OCI-LY7 (cell line): ENCODE measurements at places on chromosomes 6 and 20.

GRCh38 chr6:11427723-11428245 is 109.8 kb upstream of the TMEM170B start:
- no peak for DNase-seq

DNA sequence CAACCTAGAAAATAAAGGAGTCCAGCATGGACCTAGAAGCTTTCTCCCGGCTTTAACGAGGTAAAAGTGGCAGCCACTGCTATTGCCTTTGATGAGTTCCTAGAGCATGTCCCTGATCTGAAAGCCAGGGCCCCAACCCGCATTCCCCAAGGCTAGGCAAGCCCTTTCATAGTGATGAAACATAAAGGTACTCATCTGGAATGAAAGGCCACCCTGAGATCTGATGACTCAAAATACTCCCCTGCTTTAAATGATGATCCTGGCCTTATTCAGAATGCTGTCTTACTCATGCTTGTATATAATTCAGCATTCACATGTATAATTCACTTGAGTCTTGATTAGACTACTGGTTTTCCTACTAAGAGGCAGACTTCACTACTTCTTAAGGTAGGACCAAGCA is 21.3 kb downstream of the TTPAL start:
- no peak for DNase-seq

GRCh38 chr6:22800451-22800850 is 231.1 kb downstream of the HDGFL1 start:
- DNase-seq: no peak

GRCh38 chr6:138176652-138177232 is 15.0 kb downstream of the ARFGEF3 start:
- DNase-seq: no peak

DNA sequence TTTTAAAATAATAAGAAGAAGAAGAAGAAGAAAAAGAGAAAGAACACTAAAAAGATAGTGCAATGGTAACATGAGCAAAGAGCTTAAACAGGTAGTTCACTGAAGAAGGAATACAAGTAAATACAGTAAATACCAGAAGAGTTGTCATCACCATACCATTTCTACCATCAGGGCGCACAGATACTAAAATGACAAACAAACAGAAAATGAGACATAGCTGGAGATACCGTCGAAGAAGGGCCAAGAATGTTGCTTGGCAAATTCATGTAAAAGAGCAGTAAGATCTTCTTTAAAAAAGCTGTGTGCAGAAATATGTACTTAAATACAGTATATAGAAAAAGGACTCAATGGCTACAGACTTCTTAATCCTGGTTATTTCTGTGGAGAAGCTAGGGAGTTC is 20.7 kb upstream of the TFAP2C start:
- DNase-seq: no peak

DNA sequence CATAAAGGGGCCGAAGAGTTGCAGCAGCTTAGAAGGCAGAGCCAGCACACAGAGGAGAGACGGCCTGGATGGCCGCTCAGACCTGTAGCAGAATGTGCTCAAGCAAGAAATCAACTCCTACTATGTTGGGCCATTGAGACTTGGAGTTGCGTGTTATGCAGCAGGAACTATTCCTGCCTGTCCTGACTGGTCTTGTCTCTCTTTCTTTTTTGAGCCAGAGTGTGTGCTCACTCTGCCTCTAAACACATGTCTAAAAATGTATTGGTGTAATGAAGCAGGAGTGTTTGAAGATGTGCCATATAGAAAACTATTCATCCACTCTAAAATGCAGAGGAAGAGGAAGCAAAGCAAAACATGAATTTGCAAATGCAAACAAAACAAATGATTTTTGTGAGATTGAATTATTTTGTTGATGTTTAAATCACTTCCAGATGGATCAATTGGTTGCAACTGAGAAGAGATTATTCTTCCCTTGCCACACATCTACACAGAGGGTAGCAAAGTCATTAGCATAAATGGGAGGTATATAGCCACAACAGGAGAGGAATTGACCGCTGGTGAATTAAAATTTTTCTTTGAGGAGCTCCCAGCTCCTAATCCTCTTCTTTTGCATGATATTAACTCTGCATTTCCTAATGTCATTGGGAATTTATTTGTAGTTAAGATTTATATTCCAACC is 20.4 kb upstream of the SYNJ2 start:
- DNase-seq: no peak

- no peak for DNase-seq
Measured at GRCh38 chr6:83948851-83949250, 84.7 kb upstream of the MRAP2 start.
